ENCODE measurements at places on chromosomes 7 and 10.

DNA sequence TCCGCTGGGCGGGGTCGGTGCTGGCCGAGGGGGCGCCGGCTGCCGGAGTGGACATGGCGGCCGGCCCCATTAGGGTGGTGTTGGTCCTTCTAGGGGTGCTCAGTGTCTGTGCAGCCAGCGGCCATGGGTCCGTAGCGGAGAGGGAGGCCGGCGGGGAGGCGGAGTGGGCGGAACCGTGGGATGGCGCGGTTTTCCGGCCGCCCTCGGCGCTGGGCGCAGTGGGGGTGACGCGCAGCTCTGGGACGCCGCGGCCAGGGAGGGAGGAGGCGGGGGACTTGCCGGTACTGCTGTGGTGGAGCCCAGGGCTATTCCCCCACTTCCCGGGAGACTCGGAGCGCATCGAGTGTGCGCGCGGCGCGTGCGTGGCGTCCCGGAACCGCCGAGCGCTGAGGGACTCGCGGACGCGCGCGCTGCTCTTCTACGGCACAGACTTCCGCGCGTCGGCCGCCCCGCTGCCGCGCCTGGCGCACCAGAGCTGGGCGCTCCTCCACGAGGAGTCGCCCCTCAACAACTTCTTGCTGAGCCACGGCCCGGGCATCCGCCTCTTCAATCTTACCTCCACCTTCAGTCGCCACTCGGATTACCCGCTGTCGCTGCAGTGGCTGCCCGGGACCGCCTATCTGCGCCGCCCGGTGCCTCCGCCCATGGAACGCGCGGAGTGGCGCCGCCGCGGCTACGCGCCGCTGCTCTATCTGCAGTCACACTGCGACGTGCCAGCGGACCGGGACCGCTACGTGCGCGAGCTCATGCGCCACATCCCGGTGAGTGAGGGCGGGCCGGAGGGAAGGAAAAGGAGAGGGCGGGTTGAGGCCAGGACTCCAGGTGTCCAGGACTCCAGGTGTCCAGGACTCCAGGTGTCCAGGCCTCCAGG lies 9.3 kb upstream of the CHCHD1 start:
- DNase-seq: no peak

GRCh38 chr10:71889388-71889987 lies 38.4 kb upstream of the PSAP start:
- DNase-seq: no peak

DNA sequence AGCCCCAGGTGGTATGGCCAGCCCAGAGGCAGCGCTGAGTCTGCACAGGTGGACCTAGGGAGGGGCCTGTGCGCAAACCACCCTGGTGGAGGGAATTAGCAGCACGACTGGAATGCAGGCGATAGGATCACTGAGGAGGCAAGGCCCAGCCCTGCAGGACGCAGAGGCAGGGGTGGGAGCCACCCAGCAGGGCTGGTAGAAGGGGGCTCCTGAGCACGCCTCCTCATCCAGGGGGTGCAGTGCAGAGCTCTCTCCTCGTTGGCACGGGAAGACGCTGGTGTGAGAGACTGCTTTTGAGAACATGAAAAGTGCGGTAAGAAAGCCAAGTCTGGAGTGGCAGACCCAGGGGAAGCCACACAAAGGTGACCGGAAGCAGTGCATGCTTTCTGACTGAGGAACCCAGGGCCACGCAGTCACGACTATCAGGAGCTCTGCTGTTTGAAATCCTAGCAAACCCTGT lies 6.0 kb downstream of the FXYD4 start:
- no peak for DNase-seq

- no peak for DNase-seq
These were observed 35.5 kb downstream of the GRIFIN start for GRCh38 chr7:2440608-2441245.

DNA sequence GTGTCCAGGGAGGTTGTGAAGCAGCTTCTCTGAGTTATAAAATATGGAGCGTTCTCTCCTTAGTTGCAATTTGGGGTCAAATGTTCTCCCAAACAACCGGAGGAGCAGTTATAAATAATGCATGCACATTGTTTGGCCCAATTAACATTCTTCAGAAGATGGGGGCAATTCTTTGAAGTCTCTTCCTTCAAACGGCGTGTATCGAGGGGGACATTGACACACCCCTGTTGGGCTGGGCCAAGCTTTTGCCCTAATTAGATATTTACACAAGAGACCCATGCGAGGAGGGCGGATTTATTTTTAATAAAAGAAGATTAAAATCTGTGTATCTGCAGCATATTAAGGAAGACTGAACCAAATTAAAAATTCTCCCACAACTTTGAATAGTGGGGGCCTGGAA lies 107.3 kb downstream of the PTPRE start:
- DNase-seq: no peak

DNA sequence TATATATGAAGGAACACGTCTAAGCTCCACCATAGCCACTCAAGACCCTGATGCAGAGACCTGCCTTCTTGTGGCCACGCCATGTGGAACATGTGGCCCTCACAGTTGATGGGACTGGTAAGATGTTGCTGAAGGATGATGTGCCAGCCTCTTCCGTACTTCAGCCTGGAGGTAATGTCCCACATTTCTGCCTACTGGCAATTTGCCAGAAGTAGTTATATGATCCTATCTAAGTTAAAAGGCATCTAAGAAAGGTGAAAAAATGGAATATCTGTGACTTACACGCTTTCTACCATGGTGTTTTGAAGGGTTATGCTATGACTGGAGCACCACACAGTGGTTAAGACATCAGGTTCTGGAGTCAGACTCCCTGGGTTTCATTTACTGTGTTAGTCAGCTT lies 948.7 kb upstream of the GHITM start:
- DNase-seq: no peak

GRCh38 chr7:105322655-105323277 lies 66.0 kb downstream of the SRPK2 start:
- no peak for DNase-seq

- no peak for DNase-seq
These were observed 135.2 kb downstream of the GPR37 start for GRCh38 chr7:124630395-124630794.
